ENCODE measurements at places on chromosomes 1 and 21.

GRCh38 chr1:165173818-165174217 lies 182.7 kb downstream of the LMX1A start:
- no peak for DNase-seq

- no peak for DNase-seq
Measured at GRCh38 chr1:208177656-208178055, 66.5 kb downstream of the PLXNA2 start.

DNA sequence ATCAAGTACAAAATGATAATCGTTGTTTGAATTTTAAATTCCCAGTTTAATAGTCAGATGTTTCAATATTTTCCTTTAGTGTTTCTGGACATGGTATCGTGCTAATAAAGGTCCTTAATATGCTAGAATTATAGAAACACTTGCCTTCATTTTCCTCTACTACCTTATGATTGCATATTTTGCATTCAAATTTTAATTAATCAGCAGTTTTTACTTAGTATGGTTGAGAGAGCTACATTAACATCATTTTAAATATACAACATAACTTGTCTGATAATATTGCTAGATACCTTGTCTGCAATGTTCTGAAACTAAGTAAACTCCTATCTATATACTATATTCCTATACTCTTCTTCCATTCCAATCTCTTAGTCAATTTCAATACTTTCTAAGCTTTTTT lies 66.3 kb downstream of the USH2A start:
- no peak for DNase-seq

- DNase-seq = no peak
Measured at GRCh38 chr1:182930985-182931384, 22.0 kb downstream of the SHCBP1L start.

DNA sequence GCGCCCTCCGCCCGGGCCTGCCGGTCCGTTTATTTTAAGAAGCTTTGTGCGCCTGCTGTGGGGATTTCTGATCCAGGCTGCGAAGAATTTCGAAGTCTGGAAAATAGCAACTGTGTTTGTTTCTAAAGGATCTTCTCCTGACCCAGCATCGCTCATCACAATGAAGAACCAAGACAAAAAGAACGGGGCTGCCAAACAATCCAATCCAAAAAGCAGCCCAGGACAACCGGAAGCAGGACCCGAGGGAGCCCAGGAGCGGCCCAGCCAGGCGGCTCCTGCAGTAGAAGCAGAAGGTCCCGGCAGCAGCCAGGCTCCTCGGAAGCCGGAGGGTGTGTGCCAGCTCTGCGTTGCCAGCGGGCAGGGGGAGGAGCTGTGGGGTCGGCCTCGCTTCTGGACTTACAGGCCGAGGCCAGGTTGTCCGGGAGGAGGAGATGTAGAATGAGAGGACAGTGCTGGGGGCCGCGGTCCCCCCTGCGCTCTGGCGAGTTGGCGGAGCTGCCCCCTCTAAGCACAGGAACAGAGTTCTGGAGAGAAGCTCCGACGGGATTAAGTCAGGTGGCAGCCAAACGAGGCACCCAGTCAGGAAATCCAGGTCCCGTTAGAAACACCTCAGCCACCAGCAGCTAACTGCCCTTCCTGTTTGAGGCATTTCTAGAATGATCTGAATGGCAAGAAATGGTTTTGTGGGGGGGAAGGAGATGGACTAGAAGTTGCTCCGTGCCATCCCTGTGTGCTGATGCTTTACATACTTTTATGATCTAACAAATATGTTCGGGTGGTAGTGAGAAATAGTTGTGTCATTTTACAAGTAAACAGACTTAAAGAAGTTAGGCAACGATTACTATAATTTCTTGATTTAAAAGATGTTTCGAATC lies 948 bp downstream of the TXLNA start:
- DNase-seq = peak; percentile 60

GRCh38 chr1:185044981-185045813 lies at the start of gene RNF2:
TSS of gene RNF2 (plus strand) at chr1:185045558. CDS start at chr1:185087554, 41,996 bp downstream.
- DNase-seq = peak; percentile 93

DNA sequence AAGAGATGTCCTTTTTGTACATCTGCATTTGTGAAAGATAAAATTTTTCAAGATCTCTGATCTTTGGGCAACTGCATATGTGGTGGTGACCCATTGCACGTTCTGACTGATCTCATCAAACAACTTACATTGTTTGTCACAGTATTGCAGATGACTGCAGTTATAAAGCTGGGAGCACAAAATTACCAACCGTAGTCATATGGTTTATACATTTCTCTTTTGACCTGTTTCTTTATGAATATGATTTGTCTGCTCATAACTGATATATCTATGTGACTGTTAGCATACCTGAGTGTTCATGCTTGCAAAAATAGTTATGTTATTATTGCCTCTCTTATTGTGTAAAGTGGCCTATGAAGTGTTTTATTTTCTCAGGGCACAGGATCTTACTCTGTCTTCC lies 43.7 kb upstream of the HMCN1 start:
- no peak for DNase-seq

DNA sequence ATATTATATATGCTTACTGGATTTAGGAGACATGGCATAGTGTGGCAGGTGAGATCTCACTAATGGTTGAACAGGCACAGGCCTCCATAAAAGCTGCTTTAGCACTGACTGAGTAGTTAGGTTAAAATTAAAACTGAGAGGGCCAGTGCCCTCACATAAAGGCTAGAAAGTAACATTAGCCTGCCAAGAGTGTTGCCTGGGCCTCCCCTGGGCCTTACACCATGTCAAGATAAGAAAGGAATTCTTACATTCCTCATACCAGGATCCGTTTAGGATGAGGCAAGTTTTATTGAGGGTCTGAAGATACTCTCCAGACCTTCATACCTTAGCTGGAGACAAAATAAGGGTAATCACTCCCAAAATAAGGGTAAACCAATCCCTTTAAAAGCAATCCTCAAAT lies 1011.8 kb downstream of the PLA2G4A start:
- no peak for DNase-seq

GRCh38 chr1:101781201-101781831 lies 215.4 kb downstream of the OLFM3 start:
- DNase-seq = peak; percentile 72

GRCh38 chr1:62407398-62408009 lies 29.3 kb upstream of the USP1 start:
- peak; percentile 87 for DNase-seq

DNA sequence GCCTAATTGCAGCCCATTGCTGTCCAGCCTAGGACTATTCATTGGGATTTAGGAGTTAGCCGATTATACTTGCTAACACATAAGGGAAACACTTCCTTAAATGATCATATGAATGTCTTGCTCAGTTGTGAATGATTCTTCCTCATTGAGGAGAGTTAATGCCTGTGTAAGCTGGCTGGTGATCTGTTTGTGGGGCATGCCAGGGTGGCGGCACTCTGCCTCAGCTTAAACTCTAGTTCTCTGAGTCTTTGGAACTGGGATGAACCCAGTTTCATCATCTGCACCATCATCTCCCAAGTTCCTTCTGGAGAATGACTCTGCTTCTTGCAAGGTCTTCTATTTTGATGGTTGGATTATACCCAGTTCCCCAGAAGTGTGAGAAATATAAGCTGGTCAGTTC lies 23.9 kb upstream of the SLAMF6 start:
- no peak for DNase-seq

DNA sequence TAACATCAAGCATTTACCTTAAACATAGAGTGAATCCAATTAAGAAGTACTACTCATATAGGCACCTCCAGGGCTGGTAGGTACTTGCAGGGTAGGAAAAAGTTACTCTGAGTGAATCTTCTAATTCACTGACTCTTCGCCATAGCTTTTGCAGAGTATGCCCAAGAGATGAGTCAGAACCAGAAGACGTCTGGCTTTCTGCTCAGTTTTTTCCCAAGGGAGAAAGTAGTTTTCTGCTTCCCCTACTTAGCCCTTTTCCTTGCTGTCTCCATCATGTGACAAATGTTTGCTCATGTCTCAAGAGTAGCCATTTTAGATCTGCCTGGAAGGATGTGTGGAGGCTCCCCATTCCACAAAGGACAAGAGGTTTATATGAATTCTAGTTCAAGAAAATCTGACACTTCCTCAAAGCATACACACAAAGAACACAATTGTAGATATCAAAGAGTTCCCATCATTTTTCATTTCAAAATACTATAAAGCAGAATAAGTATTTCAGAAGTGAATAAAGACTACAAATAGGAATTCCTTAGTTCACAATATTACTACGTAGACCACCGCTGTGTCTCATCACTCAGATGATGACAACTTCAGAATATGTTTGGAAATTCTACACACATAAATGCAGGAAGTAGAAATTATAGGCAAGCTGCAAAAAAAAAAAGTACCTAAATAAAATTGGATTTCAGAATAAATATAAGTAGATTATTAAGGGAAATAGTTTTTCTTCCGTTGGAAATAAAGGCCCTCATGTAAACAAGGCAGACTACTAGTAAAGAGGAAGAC lies 98.5 kb downstream of the ASH1L start:
- no peak for DNase-seq

DNA sequence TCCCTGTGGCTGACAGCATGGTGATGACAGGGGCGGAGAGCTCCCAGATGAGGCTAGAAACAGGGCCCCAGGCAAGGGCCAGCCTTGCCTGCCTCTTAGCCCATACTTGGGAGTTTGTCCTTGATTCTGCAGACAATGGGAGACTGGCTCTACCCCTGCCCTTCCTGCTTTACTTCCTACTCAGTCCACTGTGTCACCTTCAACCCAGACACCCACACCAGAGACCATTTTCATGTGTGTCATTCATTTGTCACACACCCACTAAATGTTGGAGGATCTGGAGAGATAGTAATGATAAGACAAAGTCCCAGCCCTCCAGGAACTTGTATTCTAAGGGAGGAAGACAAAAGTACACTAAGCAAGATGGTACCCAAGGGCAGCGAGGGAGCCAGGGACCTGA lies 43.7 kb downstream of the SYT6 start:
- no peak for DNase-seq

All from tongue (tissue), 3 donors.